HCT116 (cell line): ENCODE measurements at places on chromosomes 11 and 22.

GRCh38 chr11:73137262-73137943, 4.7 kb downstream of the FCHSD2 start:
- no peak for DNase-seq

DNA sequence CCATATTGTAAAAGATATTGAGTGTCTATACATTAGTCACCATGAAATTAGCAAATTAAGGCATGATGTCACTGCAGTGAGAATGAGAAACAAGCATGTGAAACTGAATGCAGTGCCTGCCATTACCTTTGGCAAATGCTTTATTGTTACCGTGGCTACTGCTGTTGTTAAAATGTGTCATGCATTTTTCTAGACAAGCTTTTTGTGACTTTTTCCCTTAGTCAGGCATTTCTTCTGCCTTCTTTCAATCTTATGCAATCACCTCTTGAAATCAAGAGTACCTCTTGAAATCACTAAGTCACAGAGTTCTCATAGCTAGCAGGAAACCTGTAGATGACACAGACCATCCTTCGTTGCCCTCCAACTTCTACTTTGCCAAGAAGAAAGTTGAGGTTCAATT, 461.7 kb upstream of the TENM4 start:
- no peak for DNase-seq

GRCh38 chr11:114622858-114623257, 27.3 kb upstream of the NXPE4 start:
- no peak for DNase-seq

DNA sequence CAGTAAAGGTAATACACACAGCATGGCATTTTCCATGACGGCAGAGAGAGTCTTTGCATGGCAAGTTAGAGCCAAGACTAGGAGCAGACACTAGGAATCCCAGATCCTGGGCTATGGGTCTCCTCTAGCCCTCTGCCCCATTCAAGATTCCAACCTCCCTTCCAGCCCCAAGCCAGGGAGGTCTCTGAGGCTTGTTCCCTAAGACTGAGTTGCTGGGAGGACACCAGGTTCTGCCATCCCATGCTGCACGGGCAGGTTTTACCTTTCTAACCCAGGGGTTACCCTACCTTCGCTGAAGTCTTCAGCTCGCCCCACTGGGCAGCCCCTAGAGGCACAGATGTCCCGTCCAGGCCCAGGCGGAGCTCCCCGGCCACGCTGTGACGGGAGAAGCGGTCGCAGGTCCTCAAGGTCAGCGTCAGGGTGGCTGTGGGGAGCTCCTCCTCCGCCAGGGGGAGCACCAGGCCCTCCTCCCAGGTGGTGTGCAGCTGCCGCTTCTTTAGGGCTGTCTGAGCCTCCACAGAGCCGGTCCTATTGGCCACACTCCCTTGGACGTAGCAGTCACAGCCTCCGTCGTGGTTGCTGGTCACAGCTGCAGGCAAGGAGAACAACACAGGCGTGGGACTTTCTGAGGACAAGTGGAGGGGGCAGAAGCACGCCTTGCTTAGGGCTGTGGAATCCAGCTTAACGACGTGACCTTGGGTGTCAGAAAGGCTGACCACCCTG, 33.8 kb downstream of the SYT13 start:
- DNase-seq: peak; percentile 75

DNA sequence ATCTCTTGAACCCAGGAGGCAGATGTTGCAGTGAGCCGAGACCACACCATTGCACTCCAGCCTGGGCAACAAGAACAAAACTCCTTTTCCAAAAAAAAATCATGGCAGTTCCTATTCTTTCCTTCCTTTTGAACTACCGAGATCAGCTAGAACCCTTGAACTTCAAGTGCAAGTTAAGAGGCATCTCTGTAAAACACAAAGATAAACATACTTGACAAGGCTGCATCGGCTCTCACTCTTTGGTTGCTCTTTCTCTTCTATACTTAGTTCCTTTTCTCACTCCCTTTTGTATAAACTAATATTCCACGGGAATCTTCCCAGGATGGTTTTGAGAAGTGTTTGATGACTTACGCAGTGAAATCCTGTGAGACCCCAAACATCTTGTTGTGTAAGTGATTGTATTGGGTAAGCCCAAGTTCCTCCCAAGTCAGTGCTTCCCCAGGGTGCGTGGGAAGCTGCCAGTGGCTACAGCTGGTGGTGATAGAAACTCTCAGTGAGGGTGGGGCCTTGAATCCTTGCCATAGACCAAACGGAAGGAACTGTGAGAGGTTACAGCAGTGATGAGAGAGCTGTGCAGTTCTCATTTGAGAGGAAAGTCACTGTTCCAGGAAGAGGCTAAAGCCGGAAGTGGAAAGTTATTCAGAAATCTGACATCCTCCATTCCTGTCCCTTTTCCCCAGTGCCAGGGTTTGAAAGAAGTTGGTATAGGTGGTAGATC, 24.1 kb upstream of the CDC42EP2 start:
- no peak for DNase-seq

- no peak for DNase-seq
Observed at GRCh38 chr11:120511820-120512738, 531 bp downstream of the GRIK4 start.

DNA sequence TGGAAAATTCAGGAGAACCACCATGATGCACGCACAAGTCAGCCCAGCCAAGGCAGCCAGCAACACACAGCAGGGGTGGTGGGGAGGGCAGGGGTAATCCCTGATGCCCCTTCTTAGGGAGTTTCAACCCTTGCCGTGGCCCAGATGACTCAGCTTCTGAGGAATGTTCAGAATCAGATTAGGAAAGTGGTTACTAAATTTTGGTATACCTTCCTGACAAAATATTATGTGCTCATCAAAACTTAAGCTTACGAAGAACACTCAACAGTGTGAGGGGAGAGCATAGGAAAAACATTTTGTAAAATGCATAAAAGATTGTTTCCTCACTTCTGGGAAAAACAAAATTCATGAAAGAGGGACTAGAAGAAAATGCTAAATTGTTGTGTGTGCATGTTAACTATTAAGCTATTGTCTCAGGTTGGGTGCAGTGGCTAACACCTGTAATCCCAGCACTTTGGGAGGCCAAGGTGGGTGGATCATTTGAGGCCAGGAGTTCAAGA, 32.1 kb downstream of the SERPIND1 start:
- no peak for DNase-seq

DNA sequence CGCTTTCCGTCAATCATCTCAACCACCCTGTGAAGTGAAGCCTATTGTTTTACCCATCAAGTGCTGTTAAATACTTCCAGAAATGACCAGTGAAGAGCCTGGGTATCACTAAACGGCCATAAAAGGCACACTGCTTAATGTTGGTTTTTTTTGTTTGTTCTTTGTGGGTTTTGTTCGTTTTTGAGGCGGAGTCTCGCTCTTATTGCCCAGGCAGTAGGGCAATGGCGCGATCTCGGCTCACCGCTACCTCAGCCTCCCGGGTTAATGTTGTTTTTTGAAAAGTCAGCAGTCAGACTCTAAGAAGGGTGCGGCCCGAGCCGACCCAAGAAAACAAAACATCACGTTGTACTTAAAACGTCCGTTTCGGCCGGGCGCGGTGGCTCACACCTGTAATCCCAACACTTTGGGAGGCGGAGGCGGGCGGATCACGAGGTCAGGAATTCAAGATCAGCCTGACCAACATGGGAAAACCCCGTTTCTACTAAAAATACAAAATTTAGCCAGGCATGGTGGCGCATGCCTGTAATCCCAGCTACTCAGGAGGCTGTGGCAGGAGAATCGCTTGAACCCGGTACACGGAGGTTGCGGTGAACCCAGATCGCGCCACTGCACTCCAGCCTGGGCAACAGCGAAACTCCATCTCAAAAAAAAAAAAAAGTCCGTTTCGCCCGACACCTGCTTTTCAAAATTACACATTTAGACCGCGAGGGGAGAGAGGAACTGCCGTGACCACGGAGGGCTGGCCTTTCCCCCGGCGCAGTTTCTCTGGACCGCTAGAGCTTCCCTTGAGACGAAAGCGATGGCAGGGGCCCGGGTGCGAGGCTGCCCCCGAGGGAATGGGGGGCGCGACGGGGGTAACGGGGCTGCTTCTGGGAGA, 714 bp downstream of the CD59 start:
- no peak for DNase-seq
